ENCODE measurements at places on chromosomes 2 and 18. TPM values are rescaled to one million over a fixed set of nuclear protein-coding genes. Genes with fewer than 3 reads are reported as not detected.

NCKAP5 gene
- 9.9 TPM for total RNA-seq

BOLL gene
- total RNA-seq = not detected

TIMM21 gene
- 63.6 TPM for total RNA-seq

TCF23 gene
- total RNA-seq = not detected

IL36B gene
- not detected for total RNA-seq

KIAA2012 gene
- under 0.01 TPM for total RNA-seq

FOXI3 gene
- not detected for total RNA-seq

RMC1 gene
- total RNA-seq = 28.5 TPM

STON1 gene
- 20.0 TPM for total RNA-seq

ALK gene
- not detected for total RNA-seq

TUBB8B gene
- total RNA-seq = not detected

UGT1A8 gene
- not detected for total RNA-seq

SRD5A2 gene
- not detected for total RNA-seq

TEKT4 gene
- not detected for total RNA-seq

SERPINB12 gene
- not detected for total RNA-seq

CACNB4 gene
- total RNA-seq = 2.3 TPM

ATP6V1B1 gene
- 0.38 TPM for total RNA-seq

PJVK gene
- 0.77 TPM for total RNA-seq

SPATA3 gene
- total RNA-seq = not detected

ABCA12 gene
- under 0.01 TPM for total RNA-seq

UGT1A10 gene
- not detected for total RNA-seq

C1QL2 gene
- not detected for total RNA-seq

ATP6V1C2 gene
- under 0.01 TPM for total RNA-seq

AP1S3 gene
- 28.0 TPM for total RNA-seq

TYMS gene
- total RNA-seq = 37.6 TPM

All from regular cardiac myocyte (primary cell).